ENCODE measurements at places on chromosomes 1 and 21. TPM values are rescaled to one million over a fixed set of nuclear protein-coding genes. Genes with fewer than 3 reads are reported as not detected.

DNA sequence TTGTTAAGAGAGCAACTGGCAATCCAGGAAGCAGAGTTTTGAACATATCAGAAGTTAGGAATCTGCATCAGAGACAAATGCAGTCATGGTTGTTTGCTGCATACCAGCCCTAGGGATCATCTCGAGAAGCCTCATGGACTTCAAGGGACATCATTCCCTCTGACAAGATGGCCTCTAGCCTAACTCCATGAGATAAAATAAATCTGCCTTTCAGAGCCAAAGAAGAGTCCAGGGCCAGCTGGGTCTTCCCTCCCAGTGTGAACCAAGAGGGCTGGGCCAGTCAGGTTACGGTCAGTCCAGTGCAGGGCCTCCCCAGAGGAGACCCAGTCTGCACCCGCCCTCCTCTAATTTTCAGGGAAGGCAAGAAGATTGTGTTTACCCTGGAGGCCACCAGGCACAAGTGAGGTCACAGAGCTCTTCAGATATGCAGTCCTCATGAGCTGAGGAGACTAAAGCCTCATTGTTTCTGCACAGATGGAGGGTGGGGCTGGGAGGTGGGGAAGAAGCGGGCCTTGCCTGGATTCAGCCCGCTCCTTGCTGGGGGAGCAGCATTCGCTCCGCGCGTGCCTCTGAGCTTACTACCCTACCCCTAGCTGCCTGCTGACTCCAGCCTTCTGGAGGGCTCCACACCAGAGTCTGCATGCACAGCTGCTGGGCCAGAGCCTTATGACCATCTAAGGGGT, 52.8 kb downstream of the CAPN2 start:
- H3K27ac ChIP-seq: peak overlapping the region; percentile 9
- H3K4me3 ChIP-seq: no peak overlapping the region
- peaks cover 73% of the 10 kb centered on the region for H3K36me3 ChIP-seq
- peaks cover 8% of the 10 kb centered on the region for H3K4me1 ChIP-seq

Gene SUSD4
- total RNA-seq: 0.09 TPM

GRCh38 chr1:205772607-205773032, 2.7 kb downstream of the RAB29 start:
- H3K27me3 ChIP-seq: no peaks in the 10 kb centered on the region
- H3K36me3 ChIP-seq: no peaks in the 10 kb centered on the region
- no peak for DNase-seq
- peaks cover 8% of the 10 kb centered on the region for H3K4me1 ChIP-seq

DNA sequence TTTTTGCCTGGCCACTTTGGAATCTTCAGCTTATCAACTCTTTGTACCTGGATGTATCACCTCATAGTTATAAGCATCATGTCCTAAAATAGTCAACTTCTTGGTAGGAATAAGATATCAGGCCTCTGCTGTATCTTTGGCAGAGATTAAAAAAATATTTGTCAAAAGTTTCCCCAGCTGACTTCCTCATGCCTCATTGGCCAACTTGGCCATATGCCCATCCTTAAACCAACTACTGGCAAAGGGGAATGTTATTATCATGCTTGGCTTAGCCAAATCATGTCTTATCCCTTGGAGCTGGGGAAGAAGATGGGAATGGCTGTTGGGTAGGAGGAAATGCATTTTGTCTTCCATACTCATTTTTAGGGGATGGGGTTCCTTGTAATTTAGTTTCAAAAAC, 23.4 kb downstream of the NFASC start:
- H3K27ac ChIP-seq: no peak overlapping the region
- H3K4me3 ChIP-seq: no peak overlapping the region
- peaks cover 44% of the 10 kb centered on the region for H3K27me3 ChIP-seq
- no peaks in the 10 kb centered on the region for H3K4me1 ChIP-seq
- no peak for DNase-seq

- DNase-seq: no peak
- peak overlapping the region; percentile 68 for H3K27ac ChIP-seq
- H3K4me3 ChIP-seq: no peak overlapping the region
- H3K36me3 ChIP-seq: no peaks in the 10 kb centered on the region
- H3K27me3 ChIP-seq: peaks cover 15% of the 10 kb centered on the region
- H3K4me1 ChIP-seq: peaks cover 36% of the 10 kb centered on the region
Observed at GRCh38 chr21:45364468-45365185, 40.3 kb upstream of the COL18A1 start.

Gene OR14K1
- total RNA-seq: not detected

Gene LRRC53
- total RNA-seq: not detected

DNA sequence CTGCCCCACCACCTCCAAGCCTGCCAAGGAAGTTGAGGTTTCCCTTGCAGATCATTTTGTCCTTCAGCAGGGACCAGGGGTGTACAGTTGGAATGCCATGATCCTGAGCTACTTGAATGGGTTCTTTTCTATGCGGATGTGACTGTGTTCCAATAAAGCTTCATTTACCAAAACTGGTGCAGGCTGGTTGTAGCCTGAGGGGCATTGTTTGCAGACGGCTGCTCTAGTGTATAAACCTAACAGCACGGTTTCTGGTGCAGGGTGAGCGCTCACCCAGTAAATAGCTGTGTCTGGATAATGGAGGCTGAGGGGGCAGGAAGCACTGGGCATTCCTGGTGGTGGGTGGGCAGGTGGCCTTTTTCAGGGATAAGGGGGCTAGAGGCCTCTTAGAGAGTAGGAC, 72.7 kb upstream of the ACTL8 start:
- DNase-seq: no peak
- no peaks in the 10 kb centered on the region for H3K36me3 ChIP-seq
- peaks cover 45% of the 10 kb centered on the region for H3K27me3 ChIP-seq
- no peak overlapping the region for H3K4me3 ChIP-seq
- no peak overlapping the region for H3K27ac ChIP-seq

Gene SIM2
- total RNA-seq: 0.11 TPM

Gene CD160
- not detected for total RNA-seq

GRCh38 chr1:18009055-18009454, 98.5 kb upstream of the IGSF21 start:
- H3K4me1 ChIP-seq: no peaks in the 10 kb centered on the region
- no peaks in the 10 kb centered on the region for H3K27me3 ChIP-seq
- no peak overlapping the region for H3K4me3 ChIP-seq

Gene KHDC4
- 62.9 TPM for total RNA-seq

DNA sequence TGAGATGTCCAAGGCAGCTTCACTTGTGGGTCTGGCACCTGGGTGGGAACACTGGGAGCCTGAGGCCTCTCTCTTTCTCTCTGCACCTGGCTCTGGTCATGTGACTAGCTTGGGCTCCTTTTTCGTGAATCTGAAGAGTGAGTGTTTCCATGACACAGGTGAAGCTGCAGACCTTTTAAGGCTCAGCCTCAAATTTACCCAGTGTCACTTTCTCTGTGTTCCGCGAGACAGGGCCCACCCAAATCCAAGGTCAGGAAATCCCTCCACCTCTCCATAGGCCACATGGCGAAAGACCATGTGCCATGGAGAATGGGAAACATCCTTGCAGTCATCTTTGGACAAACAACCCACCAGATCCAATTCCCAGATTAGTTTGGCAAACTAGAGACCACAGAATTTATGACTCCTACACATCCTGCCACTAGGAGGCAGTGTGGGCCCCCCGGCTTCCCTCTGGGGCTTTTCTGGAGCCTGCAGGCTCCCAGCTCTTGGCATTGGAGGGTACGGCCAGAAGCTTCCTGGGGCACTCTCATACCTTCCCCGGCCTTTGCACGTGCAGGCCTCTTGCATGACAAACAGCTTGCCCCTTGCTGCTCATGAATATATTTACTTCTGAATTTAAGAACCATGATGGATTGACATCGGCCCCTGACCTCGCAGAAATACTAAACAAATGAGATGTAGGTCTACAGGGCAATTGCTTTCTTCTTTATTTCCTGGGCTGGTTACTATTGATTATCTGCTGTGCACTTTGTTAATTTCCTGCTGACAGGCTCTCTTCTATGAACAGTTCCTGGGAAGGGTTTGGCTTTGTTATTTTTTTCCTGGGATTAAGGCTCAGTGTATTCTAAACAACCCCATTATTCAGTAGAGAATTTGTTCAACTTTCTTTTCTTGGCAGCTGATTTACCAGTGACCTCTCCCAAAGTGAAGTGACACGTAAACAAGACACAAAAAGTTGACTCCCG, 180.7 kb downstream of the KAZN start:
- peaks cover 61% of the 10 kb centered on the region for H3K4me1 ChIP-seq
- peak; percentile 77 for DNase-seq
- H3K27ac ChIP-seq: peak overlapping the region; percentile 95
- H3K27me3 ChIP-seq: no peaks in the 10 kb centered on the region
- no peak overlapping the region for H3K4me3 ChIP-seq
- H3K36me3 ChIP-seq: peaks cover 19% of the 10 kb centered on the region

DNA sequence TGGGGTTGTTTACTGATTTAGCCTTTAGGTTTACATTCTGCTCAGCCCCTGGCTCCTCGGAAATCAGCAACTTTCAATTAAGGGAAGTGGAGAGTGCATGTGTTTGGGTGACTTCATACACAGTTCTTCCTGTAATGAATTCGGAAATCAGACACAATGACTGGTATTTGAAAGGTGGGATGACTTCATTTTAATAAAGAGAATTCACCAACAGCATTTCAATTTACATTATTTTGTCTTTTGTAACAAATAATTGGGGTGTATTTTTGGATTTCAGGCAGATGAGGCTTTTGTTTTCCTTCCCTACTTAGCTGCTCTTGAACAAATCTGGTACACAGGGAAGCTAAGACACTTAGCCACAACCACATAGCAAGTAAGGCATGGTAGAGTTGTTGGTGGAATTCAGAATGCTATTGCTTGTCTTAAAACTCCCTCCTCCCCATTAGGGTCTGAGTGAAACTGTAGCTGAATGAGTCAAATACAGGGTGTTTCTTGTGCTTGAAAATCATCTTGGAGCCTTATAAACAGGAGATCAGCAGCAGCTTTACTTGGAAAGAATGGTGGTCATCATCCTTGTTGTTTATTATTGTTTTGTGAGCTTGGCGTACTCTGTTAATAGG, 917 bp downstream of the STX12 start:
- peaks cover 9% of the 10 kb centered on the region for H3K36me3 ChIP-seq
- peaks cover 14% of the 10 kb centered on the region for H3K4me1 ChIP-seq
- no peaks in the 10 kb centered on the region for H3K27me3 ChIP-seq
- peak overlapping the region; percentile 87 for H3K4me3 ChIP-seq

DNA sequence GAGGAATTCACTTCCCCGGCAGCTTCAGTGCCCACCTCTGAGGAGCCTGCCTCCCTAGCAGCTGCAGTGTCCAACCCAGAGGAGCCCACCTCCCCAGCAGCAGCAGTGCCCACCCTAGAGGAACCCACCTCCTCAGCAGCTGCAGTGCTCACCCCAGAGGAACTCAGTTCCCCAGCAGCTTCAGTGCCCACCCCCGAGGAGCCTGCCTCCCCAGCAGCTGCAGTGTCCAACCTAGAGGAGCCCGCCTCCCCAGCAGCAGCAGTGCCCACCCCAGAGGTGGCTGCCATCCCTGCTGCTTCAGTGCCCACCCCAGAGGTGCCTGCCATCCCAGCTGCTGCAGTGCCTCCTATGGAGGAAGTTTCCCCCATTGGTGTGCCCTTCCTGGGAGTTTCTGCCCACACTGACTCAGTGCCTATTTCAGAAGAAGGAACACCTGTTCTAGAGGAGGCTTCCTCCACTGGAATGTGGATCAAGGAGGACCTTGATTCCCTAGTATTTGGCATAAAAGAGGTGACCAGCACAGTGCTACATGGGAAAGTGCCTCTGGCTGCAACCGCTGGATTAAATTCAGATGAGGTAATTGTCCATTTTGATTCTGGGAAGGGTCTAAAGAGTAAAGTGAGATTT, 77.4 kb upstream of the BMP8A start:
- H3K4me1 ChIP-seq: peaks cover 16% of the 10 kb centered on the region
- no peak overlapping the region for H3K27ac ChIP-seq
- H3K4me3 ChIP-seq: no peak overlapping the region
- peaks cover 59% of the 10 kb centered on the region for H3K36me3 ChIP-seq

Gene ACOT11
- total RNA-seq: 0.89 TPM

Gene LMX1A
- total RNA-seq: not detected

DNA sequence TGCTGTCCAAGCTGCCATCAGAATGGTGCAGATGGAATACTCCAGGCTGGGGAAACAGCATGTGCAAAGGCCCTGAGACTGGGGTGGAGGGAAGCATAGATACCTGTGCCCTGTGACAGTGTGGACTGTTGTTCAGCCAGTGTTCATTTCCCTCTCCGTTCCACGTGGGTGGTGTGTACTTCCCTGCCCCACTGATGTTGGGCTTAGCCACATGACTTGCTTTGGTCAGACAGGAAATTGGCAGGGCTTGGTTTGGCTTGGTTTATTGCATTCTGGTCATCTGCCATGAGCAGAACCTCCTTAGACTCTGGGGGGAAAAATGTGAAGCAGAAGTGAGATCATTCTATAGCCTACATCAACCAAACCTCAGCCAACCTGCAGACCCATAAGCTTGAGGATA, 102.4 kb upstream of the IGSF21 start:
- peaks cover 14% of the 10 kb centered on the region for H3K27me3 ChIP-seq
- H3K4me3 ChIP-seq: no peak overlapping the region
- H3K4me1 ChIP-seq: no peaks in the 10 kb centered on the region
- DNase-seq: no peak
- no peaks in the 10 kb centered on the region for H3K36me3 ChIP-seq

- no peak overlapping the region for H3K27ac ChIP-seq
- no peaks in the 10 kb centered on the region for H3K36me3 ChIP-seq
Observed at GRCh38 chr1:80629304-80629837, 1171.4 kb upstream of the ADGRL2 start.

DNA sequence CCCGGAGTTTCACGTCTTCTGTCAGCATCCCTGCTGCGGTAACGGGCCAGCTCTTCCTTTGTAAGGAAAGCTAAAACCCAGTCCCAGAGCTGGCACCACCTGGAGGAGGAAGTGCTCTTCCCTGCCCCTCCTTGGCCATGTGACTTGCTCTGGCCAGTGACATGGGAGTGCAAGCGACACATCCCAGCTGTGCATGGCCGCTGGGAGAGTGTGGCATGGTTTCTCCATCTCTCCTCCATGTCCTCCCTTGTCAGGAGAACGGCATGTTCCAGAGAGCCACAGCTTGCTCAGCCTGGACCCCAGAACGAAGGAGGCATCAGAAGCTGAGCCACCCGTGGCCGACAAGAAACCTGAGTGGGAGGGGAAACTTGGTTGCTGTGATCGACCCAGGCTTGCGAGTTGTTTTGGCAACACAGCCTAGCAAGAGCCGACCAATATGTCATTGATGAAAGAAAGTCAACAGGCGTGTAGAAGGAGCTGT, 2.7 kb upstream of the PRXL2B start:
- H3K4me3 ChIP-seq: no peak overlapping the region
- H3K4me1 ChIP-seq: peaks cover 49% of the 10 kb centered on the region
- no peak for DNase-seq
- 0 out of 3 replicates have a peak, but pooled peaks cover 4% of the 10 kb centered on the region for H3K36me3 ChIP-seq
- no peak overlapping the region for H3K27ac ChIP-seq
- peaks cover 12% of the 10 kb centered on the region for H3K27me3 ChIP-seq

Gene S100A7
- total RNA-seq: not detected
